ENCODE measurements at places on chromosomes 5 and 9.

- DNase-seq, result no peak
- H3K27me3 ChIP-seq, result no peaks in the 10 kb centered on the region
- H3K4me3 ChIP-seq, result no peak overlapping the region
- H3K36me3 ChIP-seq, result no peaks in the 10 kb centered on the region
- H3K4me1 ChIP-seq, result no peaks in the 10 kb centered on the region
Observed at GRCh38 chr9:4517274-4517673, 27.0 kb downstream of the SLC1A1 start.

- no peaks in the 10 kb centered on the region for H3K27me3 ChIP-seq
- no peak overlapping the region for H3K4me3 ChIP-seq
- no peak for DNase-seq
- H3K36me3 ChIP-seq, result no peaks in the 10 kb centered on the region
- no peaks in the 10 kb centered on the region for H3K4me1 ChIP-seq
- no peak overlapping the region for H3K27ac ChIP-seq
Observed at GRCh38 chr5:150253416-150254208, 36.0 kb downstream of the CAMK2A start.

DNA sequence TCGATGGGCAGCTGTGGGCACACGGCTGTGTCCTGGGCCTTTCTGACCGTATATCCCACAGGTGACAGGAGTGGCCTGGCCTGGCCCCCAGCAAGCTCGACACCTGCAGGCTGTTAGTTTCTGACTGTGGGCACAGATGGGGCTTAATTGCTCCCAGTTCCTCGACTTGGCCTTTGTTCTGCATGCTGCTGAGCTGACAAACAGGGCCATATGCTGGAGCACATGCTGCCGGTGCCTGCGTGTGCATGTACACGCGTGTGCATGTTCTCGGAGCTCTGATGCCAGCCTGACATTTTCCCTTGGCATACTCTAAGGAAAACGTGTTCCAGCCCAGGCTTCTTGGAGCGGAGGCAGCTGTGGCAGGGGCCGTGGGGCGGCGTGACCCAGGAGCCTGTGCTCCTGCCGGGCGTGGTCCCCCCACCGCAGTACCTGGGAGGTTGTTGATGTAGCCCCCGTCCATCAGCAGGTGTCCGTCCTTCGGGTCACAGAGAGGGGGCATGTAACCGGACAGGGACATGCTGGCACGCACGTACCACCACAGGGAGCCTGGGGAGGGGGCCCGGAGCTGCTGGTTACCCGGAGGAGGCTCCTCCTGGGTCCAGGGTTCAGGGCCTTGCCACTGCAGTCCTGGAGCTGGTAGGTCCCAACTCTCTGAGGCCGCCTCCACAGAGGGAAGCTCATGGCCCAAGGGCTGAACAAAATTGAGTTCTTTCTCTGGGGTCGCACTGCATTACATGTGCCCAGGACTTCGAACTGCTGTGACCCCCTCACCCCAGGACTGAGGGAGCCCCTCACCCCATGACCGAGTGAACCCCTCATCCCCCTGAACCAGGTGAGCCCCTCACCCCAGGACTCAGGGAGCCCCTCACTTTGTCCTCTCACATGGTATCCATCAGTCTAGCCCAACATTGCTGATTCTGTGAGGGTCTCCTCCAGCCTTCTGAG, 4.1 kb upstream of the NSMF start:
- DNase-seq, result no peak
- H3K27ac ChIP-seq, result no peak overlapping the region
- no peak overlapping the region for H3K4me3 ChIP-seq
- H3K4me1 ChIP-seq, result peaks cover 6% of the 10 kb centered on the region

DNA sequence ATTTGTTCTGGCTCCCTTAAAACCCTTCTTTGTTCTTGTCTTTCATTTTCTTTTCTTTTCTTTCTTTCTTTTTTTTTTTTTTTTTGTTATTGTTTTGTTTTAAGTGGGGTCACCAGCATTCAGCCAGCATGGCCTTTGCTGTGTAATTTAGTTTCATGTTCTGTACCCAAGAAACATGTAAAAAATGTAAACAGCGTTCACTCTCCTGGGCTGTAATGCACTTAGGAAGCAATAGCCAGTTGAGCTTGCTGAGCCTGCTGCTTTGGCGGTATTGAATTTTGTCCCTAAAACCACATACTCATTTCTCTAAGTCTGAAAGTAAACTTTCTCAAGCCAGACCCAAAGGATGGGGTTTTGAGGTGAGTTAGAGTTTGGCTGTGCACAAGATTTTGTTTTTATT, 158.6 kb downstream of the PAPPA start:
- H3K36me3 ChIP-seq, result no peaks in the 10 kb centered on the region
- no peaks in the 10 kb centered on the region for H3K4me1 ChIP-seq
- DNase-seq, result no peak
- H3K4me3 ChIP-seq, result no peak overlapping the region
- no peaks in the 10 kb centered on the region for H3K27me3 ChIP-seq

DNA sequence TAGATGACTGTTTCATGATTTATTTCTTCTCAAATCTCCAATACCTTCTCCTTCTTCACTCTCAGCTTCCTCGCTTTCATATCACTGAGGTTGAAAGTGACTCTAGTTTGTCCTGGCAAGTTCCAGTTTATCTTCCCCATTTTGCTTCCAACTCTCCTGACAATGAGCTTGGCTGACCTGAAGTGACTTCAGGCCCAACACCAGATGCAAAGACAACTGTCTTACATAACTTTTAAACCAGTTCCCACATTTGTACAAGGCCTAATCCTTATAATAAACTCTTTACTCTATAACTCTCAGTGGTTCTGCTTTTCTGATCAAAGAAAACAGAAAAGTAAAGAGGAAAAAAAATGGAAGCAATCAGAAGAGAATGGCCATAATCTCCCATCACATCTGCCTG, 22.0 kb downstream of the GNG10 start:
- no peak overlapping the region for H3K27ac ChIP-seq
- H3K4me1 ChIP-seq, result no peaks in the 10 kb centered on the region
- DNase-seq, result no peak
- H3K27me3 ChIP-seq, result no peaks in the 10 kb centered on the region
- H3K36me3 ChIP-seq, result no peaks in the 10 kb centered on the region

DNA sequence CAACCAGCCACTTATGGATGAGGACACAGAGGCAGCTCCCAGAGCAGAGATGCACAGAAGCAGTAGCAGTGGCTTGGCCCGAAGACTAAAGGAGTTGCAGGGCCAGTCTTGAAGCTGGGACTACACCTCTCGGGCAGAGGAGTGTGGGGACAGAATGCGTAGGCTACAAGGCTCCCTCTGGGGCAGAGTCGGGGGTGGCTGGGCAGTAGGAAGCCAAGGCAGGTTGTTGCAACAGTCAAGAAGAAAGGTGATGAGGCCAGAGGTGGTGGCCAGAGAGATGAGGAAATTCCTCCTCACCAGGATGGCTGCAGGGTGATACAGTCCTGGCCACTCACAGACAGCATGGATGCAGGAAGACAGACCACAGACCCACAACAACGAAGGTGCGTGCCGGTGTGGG, 4.9 kb upstream of the N4BP3 start:
- no peak overlapping the region for H3K27ac ChIP-seq
- no peak for DNase-seq
- no peaks in the 10 kb centered on the region for H3K36me3 ChIP-seq
- H3K4me1 ChIP-seq, result no peaks in the 10 kb centered on the region

GRCh38 chr5:65203746-65204145, 278.0 kb downstream of the ADAMTS6 start:
- no peaks in the 10 kb centered on the region for H3K4me1 ChIP-seq
- H3K36me3 ChIP-seq, result no peaks in the 10 kb centered on the region
- no peak for DNase-seq
- no peak overlapping the region for H3K4me3 ChIP-seq

DNA sequence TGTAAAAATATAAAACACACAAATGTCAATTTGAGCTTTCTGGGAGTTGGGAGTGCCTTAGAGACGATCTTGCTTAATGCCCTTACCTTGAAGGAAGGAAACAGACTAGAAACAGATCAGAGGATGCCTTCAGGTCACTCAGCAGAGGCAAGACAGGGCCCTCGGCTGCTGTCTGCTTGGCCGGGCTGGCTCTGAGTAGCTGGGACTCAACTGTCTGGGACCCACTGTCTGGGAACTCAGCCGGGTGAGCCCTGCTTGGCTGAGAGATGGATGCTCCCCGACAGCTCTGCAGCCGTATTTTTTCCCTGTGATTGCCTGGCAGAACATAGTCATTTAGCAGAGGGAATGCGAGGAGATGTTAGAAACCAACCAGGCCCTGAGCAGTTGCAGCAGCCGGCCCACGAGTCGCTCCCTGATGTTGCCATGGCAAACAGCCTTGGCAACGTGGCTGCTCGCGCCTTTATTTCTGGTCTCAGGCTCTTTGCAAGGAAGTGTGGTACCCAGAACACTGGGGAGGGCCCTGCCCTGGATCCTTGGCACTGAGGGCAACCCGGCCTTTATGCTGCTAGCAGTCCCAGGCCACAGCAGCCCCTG, 10.9 kb downstream of the PPARGC1B start:
- no peaks in the 10 kb centered on the region for H3K4me1 ChIP-seq
- no peak overlapping the region for H3K4me3 ChIP-seq
- H3K36me3 ChIP-seq, result no peaks in the 10 kb centered on the region
- H3K27ac ChIP-seq, result no peak overlapping the region
- H3K27me3 ChIP-seq, result no peaks in the 10 kb centered on the region

All from thoracic aorta (tissue), 2 donors.